ENCODE measurements at places on chromosomes 7 and 10.

GRCh38 chr10:75400771-75401568, 594 bp downstream of the ZNF503 start:
- DNase-seq = no peak

GRCh38 chr10:118473305-118473960, 122.0 kb downstream of the PRLHR start:
- no peak for DNase-seq

DNA sequence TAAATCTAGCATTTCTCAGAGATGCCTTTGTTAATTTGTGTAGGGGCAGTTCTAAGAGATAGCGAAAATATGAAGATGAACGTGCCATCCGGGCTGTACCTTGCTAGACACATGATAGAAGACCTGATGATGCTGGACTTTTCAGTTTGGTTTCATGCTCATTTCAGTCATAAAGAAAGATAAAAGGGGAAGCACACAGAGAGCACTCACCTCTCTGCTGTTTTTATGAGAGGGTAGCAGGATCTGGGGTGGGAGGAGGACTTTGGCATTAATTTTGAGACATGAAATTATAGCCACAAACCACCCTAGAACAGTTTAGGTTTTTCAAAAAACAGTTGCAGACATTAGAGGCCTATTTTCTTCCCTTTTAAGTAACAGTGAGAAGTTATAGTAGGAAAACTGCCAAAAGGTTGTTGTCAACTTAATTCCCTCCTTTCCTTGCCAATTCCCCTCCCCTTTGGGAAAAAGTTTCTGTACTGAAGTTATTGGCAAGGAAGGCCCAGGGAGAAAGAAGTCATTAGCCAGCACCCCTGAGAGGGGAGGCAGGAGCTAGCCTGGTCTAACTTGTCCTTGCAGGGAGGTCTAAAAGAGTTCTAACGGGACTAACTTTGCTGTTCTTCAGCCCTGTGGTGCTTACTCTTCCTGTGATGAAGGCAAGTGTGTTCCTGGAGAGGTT, 2.6 kb downstream of the ST7 start:
- no peak for DNase-seq

GRCh38 chr7:140304191-140304799, 94.0 kb downstream of the SLC37A3 start:
- peak; percentile 8 for DNase-seq

- peak; percentile 69 for DNase-seq
Observed at GRCh38 chr10:128069351-128070051, 56.7 kb downstream of the MKI67 start.

DNA sequence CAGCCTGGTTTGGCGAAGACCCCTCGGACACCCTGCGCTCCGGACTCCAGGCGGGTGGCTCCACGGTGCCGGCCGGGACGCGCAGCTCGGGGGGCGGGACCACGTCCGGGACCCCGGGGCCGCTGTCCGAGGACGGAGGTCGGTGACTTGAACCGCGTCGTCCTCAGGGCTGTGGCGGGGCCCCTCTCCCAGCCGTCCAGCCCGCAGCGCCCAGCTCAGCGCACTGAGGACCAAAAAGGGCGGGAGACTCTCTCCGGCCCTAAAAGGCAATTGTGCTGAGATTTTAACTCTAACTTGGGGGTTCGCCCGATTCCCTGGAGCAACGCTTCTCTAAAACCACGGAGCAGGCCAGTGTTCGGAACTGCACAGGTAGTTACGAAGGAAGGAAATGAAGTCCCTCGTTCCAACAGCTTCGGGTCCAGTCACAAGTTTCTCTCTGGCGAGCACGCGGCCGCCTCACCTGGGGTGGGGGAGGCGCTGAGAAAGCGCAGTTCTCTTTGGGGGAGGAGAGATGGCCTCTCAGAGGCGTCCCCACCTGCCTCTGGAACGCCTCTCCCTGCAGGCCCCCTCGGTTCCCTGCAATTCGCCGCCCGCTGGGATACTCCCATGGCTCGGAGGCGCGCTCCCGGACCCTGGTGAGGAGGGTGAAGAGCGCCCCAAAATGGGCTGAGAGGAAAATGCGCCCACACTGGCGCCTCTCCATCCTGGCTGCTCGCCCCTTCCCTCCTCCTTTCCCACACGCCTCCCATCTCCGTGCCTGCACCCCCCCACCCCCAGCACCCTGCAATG, 352.7 kb downstream of the DNAJB6 start:
- DNase-seq = no peak

DNA sequence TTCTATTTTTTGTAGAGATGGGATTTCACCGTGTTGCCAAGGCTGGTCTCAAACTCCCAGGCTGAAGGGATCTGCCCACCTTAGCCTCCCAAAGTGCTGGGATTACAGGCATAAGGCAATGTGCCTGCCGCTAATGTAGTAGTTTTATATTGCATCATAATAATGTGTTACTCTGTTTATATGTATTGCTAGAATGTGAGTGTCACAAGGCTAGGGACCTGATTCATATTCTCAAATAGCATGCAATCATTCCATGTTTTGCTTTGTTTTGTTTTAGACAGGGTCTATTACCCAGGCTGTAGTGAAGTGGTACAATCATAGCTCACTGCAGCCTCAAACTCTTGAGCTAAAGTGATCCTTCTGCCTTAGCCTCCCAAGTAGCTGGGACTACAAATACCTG, 13.5 kb downstream of the CCL26 start:
- no peak for DNase-seq

DNA sequence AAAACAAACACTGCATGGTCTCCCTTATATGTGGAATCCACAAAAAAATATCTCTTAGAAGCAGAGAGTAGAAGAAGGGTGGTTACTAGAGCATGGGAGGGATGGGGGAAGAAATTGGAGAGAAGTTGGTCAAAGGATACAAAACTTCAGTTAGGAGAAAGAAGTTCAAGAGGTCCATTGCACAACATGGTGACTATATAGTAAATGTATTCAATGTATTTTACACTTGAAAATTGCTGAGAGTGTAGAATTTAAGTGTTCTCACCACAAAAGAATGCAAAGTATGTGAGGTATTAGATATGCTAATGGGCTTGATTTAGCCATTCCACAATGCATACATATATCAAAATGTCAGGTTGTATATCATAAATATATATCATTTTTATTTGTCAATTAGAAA, 232.0 kb upstream of the CELF2 start:
- no peak for DNase-seq

GRCh38 chr10:91289305-91289704, 68.8 kb downstream of the PCGF5 start:
- no peak for DNase-seq

GRCh38 chr10:113305871-113306270, 247.0 kb upstream of the HABP2 start:
- DNase-seq = no peak

GRCh38 chr7:46603780-46604179, 682.7 kb upstream of the IGFBP3 start:
- no peak for DNase-seq

DNA sequence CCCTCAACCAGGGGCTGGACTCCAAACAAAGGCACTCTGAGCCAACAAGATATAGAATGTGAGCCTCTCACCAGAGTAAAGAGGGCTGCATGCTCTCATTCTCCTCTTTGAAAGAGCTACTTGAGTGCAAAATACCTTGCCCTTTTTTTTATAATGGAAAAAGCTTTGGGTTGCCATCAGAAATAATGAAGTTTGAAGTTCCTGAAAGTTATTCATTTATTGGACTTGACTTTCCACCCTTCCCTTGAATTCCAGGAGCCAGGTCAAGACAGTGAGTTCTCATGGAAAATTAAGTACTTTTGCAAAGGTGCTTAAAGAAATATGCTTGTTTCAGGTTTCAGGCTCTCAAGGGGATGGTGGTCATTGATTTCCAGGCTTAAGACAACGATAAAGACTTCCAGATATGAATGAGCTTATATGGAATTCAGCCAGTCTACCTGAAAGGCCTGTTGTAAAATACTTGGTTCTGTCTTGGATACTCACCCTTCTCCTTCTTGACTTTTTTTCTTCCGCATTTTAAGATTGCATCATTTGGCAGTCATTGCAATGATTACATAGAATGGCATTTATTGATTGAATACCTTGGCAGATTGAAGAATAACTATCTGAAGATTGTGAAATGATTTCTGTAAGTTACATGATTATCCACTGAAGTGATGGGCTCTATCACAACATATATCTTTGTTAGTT, 696.4 kb downstream of the INHBA start:
- DNase-seq = no peak

DNA sequence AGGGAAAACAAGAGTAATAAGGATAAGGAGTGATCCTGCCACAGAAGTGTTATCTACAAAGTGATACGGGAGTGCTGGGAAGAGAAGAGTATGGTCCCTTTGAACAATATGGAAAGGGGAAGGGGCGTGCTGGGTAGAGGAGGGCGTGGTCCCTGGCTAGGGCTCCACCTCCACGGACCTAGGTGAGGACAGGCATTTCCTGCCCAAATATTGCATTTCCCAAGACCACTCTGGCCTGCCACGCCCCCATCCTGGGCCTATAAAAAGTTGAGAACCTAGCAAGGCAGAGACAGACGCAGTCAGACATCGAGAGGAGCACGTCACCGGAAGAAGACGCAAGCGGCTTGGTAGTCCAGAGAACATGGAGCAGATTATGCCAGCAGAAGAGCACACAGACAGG, 22.8 kb downstream of the VSTM4 start:
- no peak for DNase-seq

All from activated T-cell treated with anti-CD3 and anti-CD28 coated beads for 24 hours (primary cell).